ENCODE measurements at places on chromosomes 5 and 9.

- no peak for DNase-seq
Measured at GRCh38 chr9:14906644-14907359, 3.4 kb downstream of the FREM1 start.

GRCh38 chr5:89281211-89281610, 398.2 kb upstream of the MEF2C start:
- no peak for DNase-seq

- no peak for DNase-seq
Measured at GRCh38 chr5:66351813-66352212, 207.7 kb downstream of the SREK1 start.

GRCh38 chr5:173399851-173400250, 71.6 kb upstream of the STC2 start:
- no peak for DNase-seq

- no peak for DNase-seq
Measured at GRCh38 chr5:52776116-52776515, 11.6 kb upstream of the ITGA1 start.

DNA sequence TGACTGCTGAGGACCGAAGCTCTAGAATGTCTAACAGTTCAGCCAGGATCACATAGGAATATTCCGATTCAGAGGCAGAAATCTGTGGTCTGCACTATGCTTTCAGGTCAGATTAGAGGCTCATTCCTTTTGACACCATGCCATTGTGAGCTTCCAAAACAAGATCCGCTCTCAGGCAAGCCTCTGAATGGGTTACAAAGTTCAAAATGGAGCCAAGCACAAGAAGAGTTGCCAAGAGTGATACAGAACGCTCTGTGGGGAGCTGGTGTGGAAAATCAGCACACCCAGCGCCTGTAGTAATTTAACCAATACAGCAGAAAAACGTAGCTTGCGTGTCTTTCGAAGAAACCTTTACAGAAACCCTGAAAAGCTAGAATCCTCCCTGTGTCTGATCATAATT, 33.3 kb upstream of the FAT2 start:
- no peak for DNase-seq

- no peak for DNase-seq
Measured at GRCh38 chr5:102651466-102651865, 103.6 kb upstream of the PAM start.

- DNase-seq: no peak
Measured at GRCh38 chr5:11814373-11814772, 89.9 kb downstream of the CTNND2 start.

DNA sequence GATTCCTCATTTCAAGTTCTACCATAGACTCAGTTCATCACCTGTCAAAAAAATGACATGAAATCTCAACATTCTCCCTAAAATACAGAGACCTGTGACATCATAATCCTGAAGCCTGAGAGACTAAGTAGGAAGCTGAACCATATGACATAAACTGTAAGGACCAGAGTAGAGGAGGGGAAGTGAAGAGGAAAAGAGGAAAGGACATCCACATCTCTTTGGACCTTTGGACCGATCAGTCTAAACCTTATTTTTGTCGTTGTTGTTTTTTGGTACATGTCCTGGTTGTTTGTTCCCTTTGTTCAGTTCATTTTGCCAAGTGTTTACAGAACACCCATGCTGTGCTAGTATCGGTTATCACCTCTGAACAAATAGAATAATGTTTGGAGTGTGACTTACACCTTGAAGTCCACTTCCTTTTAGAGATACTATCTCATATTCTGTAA, 41.9 kb downstream of the LURAP1L start:
- no peak for DNase-seq

DNA sequence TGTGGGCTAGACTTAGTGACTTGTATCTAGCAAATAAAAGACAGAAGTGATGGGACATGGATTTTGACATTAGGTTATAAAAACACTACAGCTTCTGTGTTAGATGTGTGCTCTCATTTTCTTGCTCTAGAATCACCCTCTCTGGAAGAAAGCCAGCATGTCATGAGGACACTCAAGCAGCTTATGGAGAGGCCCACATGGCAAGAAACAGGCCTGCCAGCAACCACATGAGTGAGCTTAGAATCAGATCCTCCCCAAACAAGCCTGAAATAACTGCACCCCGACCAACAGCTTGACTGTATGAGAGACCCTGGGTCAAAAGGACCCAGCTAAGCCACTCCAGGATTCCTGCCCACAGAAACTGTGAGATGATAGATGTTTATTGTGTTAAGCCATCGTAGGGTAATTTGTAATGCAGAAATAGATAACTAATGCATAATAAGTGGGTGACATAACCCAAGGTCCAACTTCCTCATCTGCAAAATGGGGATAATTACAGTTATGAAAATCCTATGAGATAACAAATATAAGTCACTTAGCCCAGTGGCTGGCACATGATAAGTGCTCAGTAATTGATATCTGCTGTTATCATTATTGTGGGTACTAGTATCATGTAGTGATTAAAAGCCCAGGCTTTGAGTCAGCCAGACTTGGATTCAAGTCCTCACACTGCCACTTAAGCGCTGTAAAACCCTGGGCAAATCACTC, 86.5 kb downstream of the KLHL3 start:
- DNase-seq: no peak

GRCh38 chr9:27384262-27385014, 87.5 kb upstream of the EQTN start:
- DNase-seq: no peak

GRCh38 chr5:31935496-31936369, 238.4 kb downstream of the GOLPH3 start:
- DNase-seq: no peak

- no peak for DNase-seq
Measured at GRCh38 chr5:124332273-124332672, 414.2 kb downstream of the ZNF608 start.

DNA sequence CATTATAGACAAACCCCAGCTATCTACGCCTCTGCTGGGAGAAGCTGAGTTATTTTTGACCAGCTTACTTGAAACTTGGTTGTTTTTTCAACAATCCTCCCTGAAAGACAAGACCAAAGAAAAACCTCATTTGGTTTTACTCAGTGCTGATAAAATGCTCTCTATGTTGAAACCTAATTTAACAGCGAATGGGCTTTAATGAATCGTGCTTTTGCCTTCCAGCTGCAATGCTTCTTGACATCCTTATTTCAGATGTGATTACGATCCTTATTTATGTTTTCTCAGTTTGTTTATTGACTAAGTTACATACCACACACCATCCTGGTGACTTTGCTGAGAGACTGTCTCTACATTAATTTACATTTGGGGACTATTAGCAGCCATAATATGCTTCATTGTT, 179.2 kb downstream of the FBXL7 start:
- no peak for DNase-seq

DNA sequence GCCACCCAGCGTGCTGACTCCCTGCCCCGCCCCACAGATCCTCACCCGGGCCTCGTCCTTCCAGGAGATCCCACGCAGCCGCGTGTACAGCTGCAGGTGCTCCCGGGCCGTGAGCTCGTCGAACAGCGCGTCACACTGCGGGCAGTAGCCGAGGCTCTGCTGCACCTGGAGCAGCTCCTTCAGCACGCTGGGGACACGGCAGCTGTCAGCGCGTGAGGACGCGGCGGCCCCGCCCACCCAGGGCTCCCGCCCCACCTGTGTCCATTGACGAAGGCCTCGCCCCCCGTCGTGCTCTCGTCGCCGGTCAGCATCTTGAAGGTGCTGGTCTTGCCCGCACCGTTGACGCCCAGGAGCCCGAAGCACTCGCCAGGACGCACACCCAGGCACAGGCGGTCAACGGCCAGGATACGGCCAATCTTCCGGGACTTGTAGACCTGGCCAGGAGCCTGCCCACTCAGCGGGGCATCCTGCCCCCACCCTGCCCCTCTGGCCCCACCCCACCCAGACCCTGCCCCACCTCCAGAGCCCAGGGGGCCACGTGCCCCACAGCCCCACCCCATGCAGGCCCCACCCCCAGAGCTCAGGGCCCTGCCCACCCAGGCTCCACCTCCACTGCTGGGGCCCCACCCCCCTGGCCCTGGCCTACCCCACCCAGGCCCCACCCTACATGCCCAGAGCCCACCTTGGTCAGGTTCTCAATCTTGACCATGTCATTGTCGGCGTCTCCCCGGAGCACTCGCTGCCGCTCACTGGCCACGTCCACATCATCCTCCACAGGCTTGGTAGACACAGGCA, 13.8 kb upstream of the CLIC3 start:
- no peak for DNase-seq

GRCh38 chr5:179608131-179608581, 15.3 kb downstream of the HNRNPH1 start:
- peak; percentile 21 for DNase-seq

GRCh38 chr9:23823986-23824829, 1.8 kb downstream of the ELAVL2 start:
- no peak for DNase-seq

- no peak for DNase-seq
Measured at GRCh38 chr9:87798261-87798833, 72.4 kb downstream of the CTSL start.

GRCh38 chr9:91948597-91949391, 1.2 kb downstream of the ROR2 start:
- DNase-seq: no peak

GRCh38 chr9:90064971-90065370, 460.2 kb downstream of the GADD45G start:
- no peak for DNase-seq

DNA sequence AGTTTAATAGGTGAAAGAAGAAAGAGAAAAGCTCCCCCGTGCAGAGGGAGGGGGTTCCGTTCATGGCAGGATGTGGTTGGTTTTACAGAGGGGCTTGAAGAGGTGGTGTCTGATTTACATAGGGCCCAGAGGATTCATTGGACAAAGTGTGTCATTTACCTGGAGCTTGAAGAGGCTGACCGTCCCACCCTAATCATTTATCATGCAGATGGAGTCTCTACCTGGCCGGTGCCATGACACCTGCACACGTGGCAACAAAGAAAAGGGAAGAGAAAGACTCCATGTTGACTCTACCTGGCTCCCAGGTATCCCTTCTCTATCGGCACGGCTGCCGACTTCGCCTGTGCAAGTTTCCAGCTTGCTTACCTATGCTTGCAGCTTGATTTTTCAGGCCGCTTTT, 35.3 kb upstream of the PRRC2B start:
- no peak for DNase-seq

- no peak for DNase-seq
Measured at GRCh38 chr5:134918861-134919260, 13.9 kb downstream of the PCBD2 start.

GRCh38 chr9:34662526-34663302, at the start of gene CCL27:
Gene CCL27 (minus strand): TSS chr9:34662657. CDS start chr9:34662633, 24 bp downstream.
- DNase-seq: no peak

DNA sequence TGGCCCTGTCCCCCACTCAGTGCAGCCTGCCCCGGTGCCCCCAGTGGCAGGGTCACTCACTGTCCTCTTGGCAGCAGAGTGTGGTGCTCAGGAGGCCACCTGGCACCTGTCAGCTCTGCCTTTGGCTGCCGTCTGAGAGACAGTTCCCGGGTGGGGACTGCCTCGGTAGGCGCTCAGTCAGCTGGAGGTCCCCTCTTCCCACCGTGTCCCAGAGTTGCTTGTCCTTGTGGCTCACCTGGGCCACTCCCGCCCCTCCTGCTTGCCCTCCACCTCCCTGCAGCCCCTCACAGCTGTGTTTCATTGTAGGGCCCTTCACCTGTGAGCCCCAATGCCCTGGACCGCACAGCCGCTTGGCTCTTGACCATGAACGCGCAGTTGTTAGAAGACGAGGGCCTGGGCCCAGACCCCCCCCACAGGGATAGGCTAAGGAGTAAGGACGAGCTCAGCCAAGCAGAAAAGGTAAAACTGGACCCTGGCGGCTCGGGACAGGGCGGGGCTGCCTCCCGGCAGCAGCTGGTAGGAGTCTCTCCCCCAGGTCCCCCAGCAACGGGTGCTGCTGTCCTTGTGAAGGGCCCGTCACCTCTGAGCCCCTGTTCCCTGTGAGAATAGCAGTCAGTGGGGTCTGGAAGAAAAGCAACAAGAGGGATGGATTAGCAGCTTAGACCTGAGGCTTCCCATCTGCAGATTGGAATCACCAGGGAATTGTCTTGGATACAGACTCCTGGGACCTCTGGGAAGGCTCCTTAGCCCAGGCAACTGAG, 122.7 kb downstream of the DAB2IP start:
- no peak for DNase-seq

DNA sequence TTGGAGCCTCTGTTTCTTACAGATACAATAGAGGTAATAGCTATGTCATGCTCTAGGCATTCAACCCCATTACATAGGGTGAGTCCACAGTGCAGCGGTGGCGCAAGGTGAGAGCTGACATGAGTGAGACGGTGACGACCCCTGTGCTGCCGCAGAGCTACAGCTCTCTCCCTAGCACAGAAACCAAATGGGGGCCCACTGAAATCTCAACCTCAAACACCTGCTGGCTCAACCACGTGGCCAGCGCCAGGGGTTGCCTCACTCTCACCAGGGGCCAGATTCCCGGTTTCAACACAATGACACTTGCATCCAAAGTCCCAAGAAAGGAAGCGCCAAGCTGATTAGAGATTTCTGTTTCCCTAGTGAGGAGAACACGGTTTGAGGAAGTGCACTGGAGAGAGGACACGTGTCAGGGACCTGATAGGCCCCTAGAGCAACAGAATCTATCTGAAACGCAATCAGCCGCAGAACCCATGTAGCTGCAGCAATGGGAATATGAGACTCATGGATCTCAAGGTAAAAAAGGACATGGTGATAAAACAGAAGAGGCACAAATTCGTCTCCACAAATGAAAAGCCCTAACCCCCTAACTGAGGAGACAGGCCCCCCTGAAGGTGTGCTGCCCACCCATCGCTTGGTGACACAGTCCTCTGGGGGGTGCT, 114.3 kb downstream of the CRB2 start:
- no peak for DNase-seq

DNA sequence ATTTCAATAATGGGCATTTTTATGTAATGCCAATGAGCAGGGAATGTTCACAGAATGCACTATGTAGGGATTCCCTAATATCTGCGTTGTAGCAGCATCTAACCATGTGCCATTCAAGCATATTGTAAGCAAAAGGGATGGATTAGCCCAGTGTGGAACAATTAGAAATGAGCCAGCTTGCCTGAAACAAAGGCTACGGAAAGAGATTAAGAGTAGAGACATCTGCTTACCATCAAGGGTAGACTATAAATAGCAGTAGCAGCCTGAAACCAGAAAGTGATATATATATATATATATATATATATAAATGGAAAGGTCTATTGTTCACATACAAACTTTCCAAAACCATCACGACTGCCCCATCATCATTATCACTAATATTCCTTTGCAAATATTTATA, 31.9 kb upstream of the CEP120 start:
- DNase-seq: no peak

DNA sequence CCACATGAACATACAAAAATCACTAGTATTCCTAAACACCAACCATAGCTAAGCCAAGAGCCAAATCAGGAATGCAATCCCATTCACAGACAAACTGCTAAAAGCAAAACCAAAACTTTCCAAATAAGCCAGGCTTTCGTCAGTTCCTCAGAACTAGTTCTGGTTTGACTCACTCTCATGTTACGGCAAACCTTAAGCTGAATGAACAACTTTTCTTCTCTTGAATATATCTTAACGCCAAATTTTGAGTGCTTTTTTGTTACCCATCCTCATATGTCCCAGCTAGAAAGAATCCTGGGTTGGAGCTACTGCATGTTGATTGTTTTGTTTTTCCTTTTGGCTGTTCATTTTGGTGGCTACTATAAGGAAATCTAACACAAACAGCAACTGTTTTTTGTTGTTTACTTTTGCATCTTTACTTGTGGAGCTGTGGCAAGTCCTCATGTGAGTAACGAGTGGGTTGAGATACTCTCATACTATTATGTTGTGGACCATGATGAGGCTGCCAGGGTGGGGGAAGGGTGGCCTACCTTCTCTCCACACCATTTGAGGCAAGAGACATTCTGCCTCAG, at the start of gene PDCD1LG2:
Gene PDCD1LG2 (plus strand): TSS at position 172 of the 572 bp plus-strand sequence. CDS start 12,016 bp downstream, outside the sequence.
- peak; percentile 28 for DNase-seq

- DNase-seq: peak; percentile 30
Measured at GRCh38 chr9:33416996-33417395, 14.6 kb upstream of the AQP7 start.

- DNase-seq: no peak
Measured at GRCh38 chr5:175889910-175890684, 18.7 kb downstream of the CPLX2 start.

Measured in activated CD4-positive, alpha-beta T cell treated with anti-CD3 and anti-CD28 coated beads, Interleukin-2, amount 50 U/mL, for 4 hours (primary cell).